ENCODE measurements at places on chromosomes 16 and 17. TPM values are rescaled to one million over a fixed set of nuclear protein-coding genes. Genes with fewer than 3 reads are reported as not detected.

- no peak for DNase-seq
Observed at GRCh38 chr17:10217916-10218315, 19.5 kb upstream of the GAS7 start.

DNA sequence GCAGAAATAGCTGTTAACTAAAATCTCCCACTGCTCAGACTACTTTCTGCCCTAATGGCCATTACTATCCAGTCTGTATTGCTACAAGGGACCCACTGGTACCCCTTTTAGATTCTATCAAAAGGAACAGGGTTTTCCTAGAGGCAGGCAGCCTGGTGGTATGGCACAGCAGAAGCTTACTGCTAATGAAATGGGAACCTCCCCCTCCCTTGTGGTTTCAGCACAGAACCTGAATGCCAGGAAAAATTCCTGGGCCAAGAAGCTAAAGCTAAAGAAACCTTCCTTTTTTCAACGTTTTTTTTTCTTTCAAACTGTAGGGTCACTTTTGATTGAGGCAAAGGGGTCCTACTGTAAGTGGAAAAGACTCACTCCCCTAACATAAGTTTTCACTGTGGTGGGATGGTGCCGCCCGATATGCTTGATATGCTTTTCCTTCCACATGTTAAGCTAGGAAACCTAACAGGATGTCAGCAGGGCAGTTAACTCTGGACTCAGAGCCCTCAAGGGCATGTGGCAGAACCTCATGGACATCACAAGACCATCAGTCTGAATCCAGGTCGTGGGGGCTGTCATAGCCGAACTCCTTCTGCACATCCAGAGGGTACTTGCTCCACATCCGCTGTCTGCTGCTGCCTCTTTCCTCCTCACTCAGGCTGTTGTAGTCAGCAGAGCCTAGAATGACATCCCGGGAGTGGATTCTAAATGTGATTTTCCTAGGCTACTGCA is 9.8 kb downstream of the SLC7A6OS start:
- no peak for DNase-seq

GRCh38 chr16:58684001-58684353 is 593 bp downstream of the SLC38A7 start:
- DNase-seq = no peak

Gene KCNJ12
- polyA plus RNA-seq = 0.04 TPM

DNA sequence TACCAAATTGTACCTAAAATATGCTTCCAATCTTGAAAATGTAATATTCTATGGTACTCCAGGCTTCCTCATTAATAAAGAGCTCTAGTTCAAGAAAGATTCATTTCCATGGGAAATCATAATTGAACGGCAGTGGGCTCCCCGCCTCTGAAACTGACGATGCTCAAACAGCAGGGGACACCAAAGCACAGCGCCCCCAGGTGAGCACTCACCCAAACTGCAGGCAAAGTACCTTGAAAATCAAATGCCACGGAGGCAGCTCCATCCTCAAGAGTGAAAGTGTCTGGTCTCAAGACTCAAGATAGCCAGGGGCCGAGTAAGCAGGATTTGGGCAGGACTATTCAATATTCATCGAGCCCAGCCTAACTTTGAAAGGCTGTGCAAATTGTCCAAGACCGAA is 217.4 kb upstream of the TNRC6C start:
- DNase-seq = no peak

Gene KRT12
- not detected for polyA plus RNA-seq

Gene CXCL16
- polyA plus RNA-seq = 15.7 TPM

GRCh38 chr17:2025220-2025621 is at the start of gene RTN4RL1:
RTN4RL1 (minus strand) TSS chr17:2025334; CDS start chr17:2024865, 469 bp downstream.
- no peak for DNase-seq

DNA sequence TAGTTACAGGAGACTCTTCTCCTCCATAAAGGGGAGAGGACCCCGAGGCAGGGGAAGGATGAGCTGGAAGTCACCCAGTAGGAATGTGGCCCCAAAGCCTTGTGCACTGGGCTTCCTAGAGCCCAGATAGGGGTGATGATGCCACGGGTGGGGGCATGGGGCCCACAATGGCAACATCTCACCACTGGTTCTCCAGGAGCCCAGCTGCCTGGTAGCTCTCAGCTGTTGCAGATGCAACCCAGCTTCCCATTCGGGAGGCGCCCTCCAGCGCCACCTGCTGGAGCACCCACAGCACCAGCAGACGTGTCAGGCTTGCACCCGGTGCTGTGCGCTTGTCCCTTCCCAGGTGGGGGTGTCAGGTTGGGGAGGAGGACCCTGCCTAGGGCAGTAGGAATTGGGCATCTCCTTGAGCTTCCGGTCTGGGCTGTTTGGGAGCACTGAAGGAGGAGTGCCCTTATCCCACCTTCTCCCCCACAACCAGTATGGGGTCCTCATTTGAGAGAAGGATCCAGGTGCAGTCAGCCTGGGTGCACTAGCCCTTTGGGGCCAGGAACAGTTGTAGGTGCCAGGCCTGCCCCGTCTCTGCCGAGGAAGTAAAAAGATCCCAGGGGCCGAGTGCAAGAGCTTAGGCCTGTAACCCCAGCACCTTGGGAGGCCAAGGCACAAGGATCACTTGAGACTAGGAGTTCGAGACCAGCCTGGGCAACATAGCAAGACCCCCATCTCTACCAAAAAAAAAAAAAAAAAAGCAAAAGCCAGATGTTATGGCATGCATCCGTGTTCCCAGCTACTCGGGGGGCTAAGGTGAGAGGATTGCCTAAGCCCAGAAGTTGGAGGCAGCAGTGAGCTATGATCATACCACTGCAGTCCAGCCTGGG is 14.4 kb downstream of the CDIPT start:
- no peak for DNase-seq

- DNase-seq = no peak
Observed at GRCh38 chr16:67924140-67924906, 7.3 kb downstream of the CTRL start.

Gene NOTUM
- not detected for polyA plus RNA-seq

Gene MFSD6L
- polyA plus RNA-seq = not detected

GRCh38 chr17:44749980-44750318 is 8.8 kb upstream of the ADAM11 start:
- DNase-seq = no peak

GRCh38 chr16:84916178-84916577 is 95.2 kb downstream of the ZDHHC7 start:
- no peak for DNase-seq

DNA sequence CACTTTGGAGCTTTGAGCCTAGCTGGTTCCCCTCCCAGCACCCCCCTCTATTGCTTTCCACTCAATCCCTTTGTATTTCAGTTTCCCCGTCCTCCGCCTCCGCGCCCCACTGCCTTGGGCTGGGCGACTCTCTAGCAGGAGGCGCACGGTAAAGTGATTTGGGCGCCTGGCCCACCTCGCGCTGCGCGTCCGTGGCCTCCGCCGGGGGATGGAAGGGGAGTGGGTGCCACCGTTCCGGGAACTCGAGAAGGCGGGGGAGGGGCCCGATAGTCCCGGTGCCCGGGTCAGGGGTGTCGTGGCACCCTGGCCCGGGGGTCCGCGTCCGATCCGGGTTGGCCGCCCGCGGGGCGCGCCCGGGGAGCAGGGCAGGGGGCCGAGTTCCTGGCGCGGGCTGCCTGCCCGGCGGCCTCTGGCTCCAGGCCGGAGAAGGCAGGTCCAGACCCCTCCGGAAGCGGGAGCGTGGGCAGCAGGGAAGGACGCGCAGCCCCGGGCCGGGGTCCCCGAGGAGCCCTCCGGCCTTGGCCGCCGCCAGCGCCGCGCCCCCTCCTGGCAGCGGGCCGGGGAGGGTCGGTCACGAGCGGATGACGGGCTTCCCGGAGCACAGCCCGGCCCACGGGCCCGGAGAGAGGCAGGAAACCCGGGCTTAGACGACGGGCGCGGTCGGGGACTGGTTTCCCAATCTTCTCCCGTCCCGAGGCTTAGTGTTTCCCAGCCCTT is 15.8 kb downstream of the MEOX1 start:
- no peak for DNase-seq

DNA sequence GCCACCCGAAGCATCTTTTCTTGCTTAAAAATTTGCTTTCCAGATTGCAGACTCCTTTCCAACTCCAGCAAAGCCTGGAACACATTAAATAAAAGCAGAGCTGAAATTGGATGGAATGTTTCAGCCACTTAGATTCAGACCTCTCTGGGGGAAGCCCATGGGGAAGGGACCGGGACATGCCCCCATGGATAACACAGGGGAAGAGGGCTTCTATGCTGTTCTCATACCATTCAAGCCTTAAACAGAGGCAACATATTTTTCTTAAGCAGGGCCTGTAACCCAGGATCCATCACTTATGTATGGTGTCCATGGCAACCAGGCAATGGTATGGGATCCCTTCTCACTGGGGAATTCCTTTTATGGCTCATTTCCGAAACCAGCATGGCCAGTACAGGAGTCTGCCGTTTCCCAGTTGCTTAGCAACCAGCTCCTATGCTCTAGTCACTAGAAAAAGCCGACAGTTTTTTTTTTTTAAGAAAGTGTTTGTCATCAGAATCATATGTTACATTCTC is 62.0 kb upstream of the MARCHF10 start:
- no peak for DNase-seq

DNA sequence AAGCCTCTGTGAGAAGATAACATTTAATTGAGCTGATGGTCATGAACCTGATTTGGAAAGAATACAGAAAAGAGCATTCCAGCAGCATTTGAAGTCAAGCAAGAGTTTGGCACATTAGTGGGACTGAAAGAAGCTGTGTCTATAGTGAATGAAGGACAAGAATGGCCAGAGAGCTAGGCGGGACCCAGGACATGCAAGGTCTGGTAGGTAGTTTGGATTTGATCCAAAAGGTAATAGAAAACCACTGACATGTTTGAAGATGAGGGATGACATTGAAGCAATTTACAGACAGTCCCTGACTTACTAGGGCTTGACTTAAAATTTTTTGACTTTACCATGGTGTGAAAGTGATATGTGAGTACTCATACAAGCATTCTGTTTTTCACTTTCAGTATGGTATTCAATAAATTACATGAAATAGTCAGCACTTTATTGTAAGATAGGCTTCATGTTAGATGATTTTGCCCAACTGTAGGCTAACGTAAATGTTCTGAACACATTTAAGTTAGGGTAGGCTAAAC is 7.6 kb downstream of the CYB5B start:
- DNase-seq = no peak

DNA sequence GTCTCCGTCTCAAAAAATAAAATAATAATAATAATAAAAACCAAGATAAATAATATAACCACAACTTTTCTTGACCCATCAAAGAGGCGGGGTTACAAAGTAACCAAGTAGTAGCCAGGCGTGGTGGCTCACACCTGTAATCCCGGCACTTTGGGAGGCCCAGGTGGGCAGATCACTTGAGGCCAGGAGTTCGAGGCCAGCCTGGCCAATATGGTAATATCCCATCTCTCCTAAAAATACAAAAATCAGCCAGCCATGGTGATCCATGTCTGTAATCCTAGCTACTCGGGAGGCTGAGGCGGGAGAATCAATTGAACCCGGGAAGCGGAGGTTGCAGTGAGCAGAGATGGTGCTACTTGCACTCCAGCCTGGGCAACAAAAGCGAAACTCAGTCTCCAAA is 45.3 kb downstream of the ADCY9 start:
- DNase-seq = no peak

- no peak for DNase-seq
Observed at GRCh38 chr17:5585836-5586521, 1.7 kb upstream of the NLRP1 start.

DNA sequence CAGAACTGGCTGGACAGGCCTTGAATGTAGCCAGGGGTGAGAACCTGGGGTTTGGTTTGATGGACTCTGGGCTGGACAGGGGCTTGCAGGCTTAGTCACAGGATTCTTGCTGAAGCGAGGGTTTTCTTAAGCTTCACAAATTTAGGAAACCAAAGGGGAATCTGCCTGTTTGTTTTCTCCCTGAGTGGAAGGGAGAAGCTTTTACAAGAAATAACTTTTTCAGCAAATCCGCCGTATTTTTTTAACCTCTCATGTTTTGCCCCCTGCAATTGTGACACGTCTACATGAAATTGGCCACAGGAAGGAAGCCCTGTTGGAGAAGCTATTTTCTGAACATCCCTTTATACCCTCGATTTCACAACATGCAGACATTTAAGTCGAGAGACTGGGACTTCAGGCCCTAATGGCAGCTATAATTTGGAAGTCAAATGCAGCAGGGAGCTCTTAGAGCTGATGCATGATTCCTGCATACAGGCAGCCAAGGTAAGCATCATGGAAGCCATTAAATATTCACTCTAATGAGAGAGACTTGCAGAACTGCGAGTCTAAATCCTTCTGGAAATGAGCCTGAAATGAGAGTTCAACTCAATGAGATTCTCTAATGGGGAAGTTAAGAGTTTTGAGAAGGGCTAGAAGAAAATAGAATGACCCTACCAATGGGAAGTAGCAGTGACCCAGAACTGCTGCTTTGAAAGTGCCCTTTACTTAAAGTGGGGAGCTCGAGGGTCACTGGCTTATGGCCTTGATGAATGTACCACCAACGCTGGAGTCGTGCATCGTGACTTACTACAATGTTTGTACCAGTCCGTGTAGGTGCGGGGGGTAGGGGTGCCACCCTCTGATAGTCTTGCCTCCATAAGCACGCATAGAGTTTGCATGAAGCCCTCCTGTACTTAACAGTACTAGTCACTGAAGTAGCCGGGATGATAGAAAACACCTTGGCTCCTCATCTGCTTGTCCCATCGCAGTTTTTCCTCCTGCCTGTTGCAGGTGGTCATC is 45.1 kb upstream of the IRF8 start:
- no peak for DNase-seq

DNA sequence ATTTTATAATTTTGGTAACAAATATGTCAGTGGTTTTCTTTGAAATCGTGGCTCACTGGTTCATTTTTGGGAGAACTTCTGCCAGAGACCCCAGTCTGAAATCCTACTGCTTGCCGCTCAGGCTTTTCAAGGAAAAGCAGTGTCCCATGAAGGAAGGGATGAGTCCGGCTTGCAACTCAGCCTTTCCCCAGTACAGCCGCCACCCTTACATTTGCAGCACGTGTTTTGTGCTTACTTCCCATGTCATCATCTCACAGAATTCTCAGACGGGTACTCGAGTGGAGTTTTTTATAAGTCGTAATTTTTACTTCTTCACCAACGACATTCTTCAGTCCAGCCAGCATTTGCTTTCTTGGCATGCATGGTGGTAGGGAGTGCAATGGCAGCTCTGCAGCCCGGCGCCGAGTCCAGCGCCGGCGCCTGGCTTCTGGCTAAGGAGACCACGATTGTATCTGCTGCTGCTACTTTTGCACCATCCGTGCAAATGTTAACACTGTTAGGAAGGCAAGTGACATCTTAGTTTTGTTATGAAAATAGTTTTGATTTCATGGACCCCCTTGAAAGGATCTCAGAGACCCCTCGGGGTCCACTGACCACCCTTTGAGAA is 111.0 kb downstream of the AMFR start:
- DNase-seq = no peak

Gene PRSS33
- polyA plus RNA-seq = not detected

DNA sequence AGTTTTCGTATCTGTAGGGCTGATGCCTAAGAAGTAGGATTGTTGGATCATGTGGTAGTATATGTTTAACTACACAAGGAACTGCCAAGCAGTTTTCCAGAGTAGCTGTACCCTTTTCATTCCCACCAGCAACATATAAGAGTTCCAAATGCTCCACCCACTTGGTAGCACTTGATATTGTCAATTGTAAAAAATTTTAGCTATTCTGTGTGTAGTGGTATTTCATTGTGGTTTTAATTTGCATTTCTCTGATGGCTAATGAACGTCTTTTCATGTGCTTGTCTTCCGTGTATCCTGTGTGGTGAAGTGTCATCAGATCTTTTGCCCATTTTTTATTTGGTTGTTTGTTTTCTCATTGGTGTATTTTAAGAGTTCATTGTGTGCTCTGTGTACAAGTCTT is 69.7 kb downstream of the TANC2 start:
- DNase-seq = no peak

Gene RAB11FIP4
- polyA plus RNA-seq = 9.2 TPM

GRCh38 chr17:43019418-43019817 is 2.8 kb downstream of the VAT1 start:
- no peak for DNase-seq

- no peak for DNase-seq
Observed at GRCh38 chr17:27038676-27039075, 255.2 kb upstream of the WSB1 start.

Gene LRRC46
- polyA plus RNA-seq = 0.43 TPM

Data from keratinocyte (primary cell).